ENCODE measurements at places on chromosomes 11 and 22. TPM values are rescaled to one million over a fixed set of nuclear protein-coding genes. Genes with fewer than 3 reads are reported as not detected.

DNA sequence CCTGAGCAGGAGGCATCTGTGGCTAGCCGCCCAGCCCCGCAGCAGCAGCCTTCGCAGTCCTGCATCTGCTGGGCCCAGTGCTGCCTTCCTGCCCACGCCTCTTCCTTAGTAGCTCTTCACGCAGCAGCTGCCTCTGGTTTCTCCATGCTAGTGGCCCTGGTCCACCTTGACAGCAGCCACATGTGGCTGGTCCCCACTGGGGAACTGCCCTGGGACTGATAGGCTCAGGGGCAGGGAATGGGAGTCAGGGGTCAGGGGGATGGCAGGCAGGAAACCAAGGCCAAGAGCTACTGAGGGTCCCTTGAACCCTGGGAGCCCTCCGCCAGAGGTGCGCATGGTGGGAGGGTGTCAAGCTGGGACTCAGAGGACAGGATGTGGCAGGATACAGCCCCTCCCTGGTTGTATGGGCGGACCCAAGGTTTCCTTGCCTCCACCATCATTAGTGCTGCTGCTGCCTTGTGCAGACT, 99.4 kb upstream of the PITPNB start:
- no peak for DNase-seq

DNA sequence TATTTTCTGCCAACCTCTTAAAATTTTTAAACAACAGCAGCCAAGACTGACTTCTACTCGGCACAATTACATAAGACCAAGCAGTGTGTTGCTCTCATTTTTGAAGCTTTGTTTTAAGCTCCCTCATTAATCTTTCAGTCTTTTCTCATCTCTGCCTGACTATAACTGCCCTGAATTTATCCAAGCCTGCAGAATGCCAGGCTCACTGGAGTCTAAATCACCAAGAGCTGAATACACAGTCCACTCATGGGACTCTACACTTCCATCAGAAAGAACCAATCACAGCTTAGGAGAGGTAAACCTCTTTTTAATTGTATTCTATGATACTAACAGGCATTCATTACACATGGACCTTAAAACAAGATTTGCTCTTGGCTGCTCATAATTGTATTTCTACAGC, 178.7 kb downstream of the CADM1 start:
- no peak for DNase-seq

Gene MMP11
- 13.3 TPM for polyA plus RNA-seq

Gene PATZ1
- polyA plus RNA-seq, result 71.9 TPM

- no peak for DNase-seq
Observed at GRCh38 chr22:22666307-22667091, 22.1 kb downstream of the GGTLC2 start.

- no peak for DNase-seq
Observed at GRCh38 chr11:27209562-27210005, 153.4 kb downstream of the CCDC34 start.

- DNase-seq, result no peak
Observed at GRCh38 chr11:72642043-72642883, 32.0 kb downstream of the PDE2A start.

- no peak for DNase-seq
Observed at GRCh38 chr11:73269459-73270015, 2.6 kb upstream of the P2RY6 start.

DNA sequence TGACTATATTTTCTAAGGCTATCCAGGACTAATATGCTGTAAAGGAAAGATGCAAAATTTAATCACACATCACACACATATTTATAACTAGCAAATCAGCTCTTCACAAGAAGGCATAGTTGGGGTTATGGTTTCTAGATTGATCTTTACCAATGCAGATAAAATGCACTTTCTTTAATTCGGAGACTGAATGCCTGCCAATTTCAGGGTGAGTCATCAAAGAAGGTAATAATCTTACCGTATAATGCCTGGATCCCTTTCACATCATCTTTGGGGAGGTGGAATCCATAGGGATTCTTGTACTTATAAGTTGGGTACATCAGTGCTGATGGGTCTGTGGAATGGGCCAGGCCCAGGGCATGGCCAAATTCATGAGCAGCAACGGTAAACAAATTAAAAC, 16.4 kb downstream of the MMP20 start:
- no peak for DNase-seq
